ENCODE measurements at places on chromosomes 2 and 18. TPM values are rescaled to one million over a fixed set of nuclear protein-coding genes. Genes with fewer than 3 reads are reported as not detected.

The FAP gene
- not detected for total RNA-seq

The DSG4 gene
- not detected for total RNA-seq

The CPLX4 gene
- total RNA-seq: not detected

The G6PC2 gene
- not detected for total RNA-seq

The GREB1 gene
- total RNA-seq: 2.8 TPM

The MC2R gene
- not detected for total RNA-seq

The CRYBA2 gene
- not detected for total RNA-seq

The MYO5B gene
- 12.7 TPM for total RNA-seq
